ENCODE measurements at places on chromosomes 5 and 9.

GRCh38 chr9:14538526-14538925 is 154.7 kb downstream of the ZDHHC21 start:
- DNase-seq = no peak

DNA sequence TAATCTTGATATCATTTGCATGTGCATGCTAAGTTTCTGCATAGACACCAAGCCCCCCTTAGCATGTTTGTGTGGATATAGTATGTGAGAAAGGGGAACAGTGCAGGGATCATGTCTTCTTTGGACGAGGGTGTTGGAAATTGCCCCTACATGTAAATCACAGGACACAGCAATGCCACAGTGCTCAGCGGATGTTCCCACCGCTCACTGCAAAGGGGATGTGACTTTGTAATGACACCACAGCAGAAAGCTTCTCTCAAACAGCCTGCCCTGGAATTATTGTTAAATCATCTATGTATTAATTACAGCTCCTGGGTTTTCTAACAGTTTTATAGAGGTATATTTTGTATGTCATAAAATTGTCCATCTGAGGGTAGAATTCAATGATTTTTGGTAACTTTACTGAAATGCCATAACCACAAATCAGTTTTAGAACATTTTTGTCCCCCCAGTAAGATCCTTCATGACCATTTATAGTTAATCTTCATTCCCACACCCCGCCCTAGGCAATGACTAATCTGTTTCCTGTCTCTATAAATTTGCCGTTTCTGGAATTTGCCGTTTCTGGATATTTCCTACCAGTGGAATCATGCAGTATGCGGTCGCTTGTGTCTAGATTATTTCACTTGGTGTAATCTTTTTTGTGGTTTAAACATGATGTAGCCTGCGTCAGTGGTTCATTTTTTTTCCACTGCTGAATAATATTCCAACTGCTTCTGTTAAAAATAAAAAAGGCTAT is 648.5 kb upstream of the WWC1 start:
- no peak for DNase-seq

DNA sequence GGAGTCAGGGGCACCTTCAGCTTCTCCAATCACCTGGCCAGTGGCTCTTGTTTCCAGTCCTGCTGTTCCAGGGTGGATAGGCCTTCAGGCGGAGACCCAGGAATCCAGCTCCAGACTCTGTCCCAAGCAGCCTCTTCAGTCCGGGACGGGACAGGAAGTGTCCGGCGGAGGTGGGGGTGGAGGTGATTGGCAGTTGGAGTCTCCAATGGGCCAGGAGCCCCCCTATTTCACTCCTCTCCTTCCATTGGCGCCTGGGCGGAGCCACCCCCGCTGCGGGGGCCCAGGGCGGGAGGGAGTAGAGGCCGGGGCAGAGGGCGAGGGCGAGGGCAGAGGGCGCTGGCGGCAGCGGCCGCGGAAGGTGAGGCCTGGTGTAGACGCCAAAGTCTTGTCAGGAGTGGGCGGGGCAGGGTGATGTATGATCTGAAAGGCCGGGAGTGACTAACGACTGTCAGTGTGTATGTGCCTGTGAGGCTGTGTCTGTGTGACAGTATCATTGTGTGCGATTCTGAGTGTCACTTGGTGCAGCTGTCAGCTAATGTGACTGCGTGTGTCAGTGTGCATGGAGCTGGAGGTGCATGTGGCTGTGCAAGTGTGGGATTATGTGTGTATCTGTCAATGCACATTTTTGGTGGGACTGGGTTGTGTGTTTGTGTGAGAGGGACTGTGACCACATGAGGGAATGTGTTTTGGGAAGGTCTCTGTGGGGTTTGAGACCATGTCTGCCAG is at the start of gene IL11RA:
Gene IL11RA (plus strand): TSS at position 310 of the 726 bp plus-strand sequence. CDS start 3,033 bp downstream, outside the sequence.
- peak; percentile 93 for DNase-seq

DNA sequence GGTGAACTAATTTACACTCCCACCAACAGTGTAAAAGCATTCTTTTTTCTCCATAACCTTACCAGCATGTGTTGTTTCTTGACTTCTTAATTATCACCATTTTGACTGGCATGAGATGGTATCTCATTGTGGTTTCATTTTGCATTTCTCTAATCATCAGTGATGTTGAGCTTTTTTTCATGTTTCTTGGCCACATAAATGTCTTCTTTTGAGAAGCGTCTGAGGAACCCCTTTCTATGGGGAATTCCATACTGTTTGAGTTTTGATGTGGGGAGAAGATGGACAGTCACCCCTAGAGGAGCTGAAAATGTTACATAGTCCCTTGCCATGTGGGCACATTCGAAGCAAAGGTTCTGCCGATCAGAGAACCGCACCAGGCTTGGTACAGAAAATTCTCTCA is 207.0 kb upstream of the SLC30A5 start:
- DNase-seq = no peak

GRCh38 chr5:93622240-93622885 is 39.3 kb downstream of the NR2F1 start:
- no peak for DNase-seq

GRCh38 chr9:23541976-23542375 is 284.1 kb downstream of the ELAVL2 start:
- DNase-seq = no peak

GRCh38 chr5:24749701-24750100 is 104.9 kb upstream of the CDH10 start:
- peak; percentile 45 for DNase-seq

DNA sequence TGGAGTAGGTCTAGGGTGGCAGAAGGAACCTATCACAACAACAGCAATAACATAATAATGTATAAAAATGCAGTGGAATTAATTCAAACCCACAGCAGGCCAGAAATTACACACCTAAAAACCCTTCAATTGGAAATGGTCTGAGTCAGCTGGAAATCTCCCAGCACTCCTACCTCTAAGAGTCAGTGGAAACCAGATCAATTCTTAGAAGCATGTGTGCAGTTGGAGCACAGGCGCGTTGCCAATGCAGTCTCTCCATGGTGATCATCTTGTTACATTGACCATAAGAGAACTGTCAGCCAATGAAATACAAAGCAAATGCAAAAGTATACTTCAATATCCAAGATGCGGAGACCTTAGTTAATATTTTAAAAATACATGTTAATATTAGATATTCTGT is 15.1 kb upstream of the CSNK1G3 start:
- peak; percentile 62 for DNase-seq

GRCh38 chr5:153159616-153160015 is 330.9 kb upstream of the GRIA1 start:
- no peak for DNase-seq

DNA sequence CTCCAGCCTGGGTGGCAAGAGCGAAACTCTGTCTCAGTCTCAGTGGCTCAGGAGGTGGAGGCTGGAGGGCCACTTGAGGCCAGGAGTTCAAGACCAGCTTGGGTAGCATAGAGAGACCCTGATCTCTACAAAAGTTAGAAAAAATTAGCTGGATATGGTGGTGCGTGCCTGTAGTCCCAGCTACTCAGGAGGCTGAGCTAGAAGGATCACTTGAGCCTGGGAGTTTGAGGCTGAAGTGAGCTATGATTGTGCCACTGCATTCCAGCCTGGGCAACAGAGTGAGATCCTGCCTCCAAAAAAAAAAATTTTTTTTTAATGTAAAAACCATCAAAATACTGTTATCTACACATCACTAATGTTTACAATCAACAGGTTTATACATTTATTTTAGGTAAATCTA is 24.6 kb downstream of the DENND4C start:
- DNase-seq = no peak

DNA sequence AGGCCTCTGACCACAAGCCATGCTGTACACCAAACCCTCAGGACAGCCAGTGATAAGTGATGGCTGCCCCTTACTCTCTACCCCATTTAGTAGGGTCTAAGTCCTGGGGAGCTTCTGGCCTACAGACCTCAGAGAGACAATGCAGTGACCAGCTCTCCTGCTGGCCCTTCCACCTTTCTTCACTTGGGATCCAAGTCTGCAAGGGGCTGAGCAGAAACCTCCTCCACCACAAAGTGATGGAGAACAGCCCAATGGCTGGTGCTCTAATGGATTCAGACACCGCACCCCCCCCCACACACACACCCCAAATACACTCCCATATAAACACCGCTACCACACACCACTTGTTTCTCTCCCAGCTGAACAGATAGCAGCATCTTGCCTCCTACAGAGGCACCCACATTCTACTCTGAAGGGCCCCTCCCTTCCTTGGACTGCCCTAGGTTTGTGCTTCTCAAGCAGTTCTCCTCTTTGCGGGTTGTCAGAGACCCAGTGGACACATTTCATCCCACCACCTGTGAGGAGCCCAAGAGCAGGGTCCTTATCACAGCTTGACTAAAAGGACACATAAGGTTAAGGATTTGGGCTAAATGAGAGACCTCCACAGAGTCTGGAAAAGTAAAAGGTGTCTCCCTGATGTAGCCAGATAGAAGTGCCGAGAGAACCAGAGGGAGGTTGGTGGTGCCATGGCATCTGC is 1.3 kb upstream of the PDLIM4 start:
- peak; percentile 12 for DNase-seq

DNA sequence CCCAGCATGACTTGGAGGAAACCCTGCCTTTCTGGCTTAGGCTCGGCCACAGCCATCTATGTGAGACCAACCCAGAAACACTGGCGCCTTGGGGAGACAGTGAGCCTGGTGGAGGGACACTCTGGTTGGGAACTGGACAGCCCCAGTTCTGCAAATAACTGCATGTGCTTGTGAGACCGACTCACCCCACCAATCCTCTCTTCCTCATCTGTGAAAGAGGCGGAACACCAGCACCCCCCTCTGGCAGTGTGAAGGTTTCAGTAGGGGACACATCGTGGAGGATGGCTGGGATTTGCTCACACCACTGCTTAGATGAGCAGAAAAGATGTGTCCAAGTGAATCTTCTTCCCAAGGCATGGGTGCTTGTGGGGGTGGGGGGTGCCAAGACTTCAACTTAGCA is 43.4 kb upstream of the N4BP3 start:
- no peak for DNase-seq

DNA sequence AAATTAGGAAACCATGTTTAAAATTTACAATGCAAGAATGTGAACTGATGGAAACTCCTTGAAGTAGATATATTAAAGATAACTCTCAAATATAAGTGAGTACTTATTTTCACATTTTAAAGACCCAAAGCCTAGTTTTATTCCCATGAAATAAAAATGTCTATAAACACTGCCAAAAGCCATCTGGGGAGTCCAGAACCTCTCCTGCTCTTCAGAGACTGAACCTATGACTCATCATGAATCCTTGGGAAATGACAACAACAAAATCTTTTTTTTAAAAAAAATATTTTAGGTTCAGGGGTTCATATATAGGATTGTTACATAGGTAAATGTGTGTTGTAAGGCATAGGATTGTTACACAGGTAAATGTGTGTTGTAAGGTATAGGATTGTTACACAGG is 33.8 kb upstream of the FYB1 start:
- no peak for DNase-seq

- no peak for DNase-seq
Observed at GRCh38 chr5:107365320-107366109, 305.2 kb downstream of the EFNA5 start.

GRCh38 chr5:987761-988160 is 20.8 kb upstream of the NKD2 start:
- no peak for DNase-seq

DNA sequence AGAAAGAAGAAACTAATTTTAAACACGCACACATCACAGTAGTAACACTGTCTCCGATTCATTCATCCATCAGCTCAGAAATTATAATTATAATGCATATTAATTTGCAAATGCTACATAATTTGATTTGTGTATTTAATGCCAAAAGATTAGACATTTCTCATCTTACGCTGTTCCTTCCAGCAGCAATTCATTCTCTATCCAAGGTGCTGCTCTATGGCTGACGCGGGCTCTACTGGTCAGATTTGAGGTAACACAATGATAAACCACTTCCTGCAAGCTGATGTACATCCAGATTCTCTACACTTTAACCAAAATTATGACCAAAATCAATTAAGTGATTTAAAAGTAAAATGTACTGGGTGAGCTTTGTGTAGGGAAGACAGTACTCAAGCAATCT is 77.9 kb upstream of the ICE1 start:
- DNase-seq = no peak
